ENCODE measurements at places on chromosomes 5 and 9.

- DNase-seq: no peak
Observed at GRCh38 chr5:140633021-140633471, at the start of gene CD14. TSS of gene CD14 (minus strand) at chr5:140633175. CDS start at chr5:140633071, 104 bp downstream.

GRCh38 chr5:148267962-148268361 is 632 bp upstream of the SPINK13 start:
- no peak for DNase-seq

GRCh38 chr5:88787856-88788255 is 95.1 kb downstream of the MEF2C start:
- no peak for DNase-seq

- no peak for DNase-seq
Observed at GRCh38 chr5:176952531-176953193, 53.5 kb upstream of the HK3 start.

- no peak for DNase-seq
Observed at GRCh38 chr9:108257382-108257781, 598.4 kb downstream of the ACTL7B start.

GRCh38 chr9:130327070-130327780 is 61.7 kb downstream of the HMCN2 start:
- no peak for DNase-seq

DNA sequence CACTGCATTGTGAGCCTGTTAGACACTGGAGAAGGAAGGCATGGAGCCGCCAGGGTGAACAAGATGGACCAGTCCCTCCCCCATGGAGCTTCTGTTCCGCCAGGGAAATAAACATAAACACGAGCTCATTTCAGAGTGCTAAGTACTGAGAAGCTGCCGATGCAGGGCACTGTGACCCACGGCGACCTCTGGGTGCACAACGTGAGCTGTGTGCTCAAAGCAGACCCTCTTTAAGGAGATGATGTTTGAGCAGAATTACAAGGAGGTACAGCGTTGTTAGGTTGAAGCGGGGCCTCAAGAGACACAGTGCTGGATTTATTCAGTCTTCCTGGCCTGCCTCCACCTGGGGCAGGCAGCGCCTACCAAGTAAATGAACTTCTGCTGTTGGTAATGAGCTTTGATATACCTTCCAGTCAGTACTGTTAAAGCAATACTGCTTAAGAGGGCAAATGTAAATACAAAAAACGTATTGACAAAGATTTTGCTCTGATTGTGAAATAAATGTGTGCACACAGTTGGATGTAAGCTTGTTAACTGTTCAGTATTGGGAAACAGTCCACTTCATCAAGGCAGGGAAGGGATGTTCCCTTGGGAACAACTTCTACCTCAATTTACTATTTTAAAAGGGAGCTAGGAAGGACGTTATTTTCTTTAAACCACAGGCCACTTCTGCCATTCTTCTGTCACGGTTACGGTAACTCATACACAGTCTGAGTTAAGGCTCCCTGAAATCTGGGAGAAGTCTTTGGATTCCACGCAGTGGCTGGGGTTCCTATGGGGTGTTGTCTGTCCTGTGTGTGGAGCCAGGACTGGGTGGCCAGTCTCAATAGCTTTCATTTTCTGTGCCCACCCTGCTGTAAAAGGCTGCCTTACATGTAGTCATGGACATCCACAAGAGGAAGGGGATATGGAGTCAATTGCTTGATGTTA is 48.9 kb upstream of the DMRT1 start:
- no peak for DNase-seq

DNA sequence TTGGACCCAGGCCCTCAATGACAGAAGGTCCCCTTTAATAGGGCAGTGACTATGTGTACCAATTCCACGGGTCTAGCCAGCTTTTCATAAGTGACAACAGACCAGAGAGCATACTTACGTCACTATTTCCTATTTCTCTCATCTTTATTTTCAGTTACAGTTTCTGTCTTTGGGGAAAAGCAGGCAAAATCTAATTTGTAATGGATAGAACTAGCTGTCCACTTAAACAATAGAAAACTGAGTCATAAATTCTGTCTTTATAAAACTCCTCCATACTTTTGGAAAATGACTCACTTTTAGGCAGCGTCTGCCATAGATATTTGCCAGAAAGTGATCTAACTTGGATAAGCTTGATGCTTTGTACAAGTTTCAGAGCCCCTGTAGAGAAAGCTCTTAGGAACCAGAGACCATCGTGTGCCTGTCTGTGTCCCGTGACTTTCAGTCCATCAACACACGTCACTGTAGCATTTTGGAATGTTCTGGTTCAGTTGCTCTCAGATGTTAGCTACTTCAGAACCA is 101.9 kb downstream of the F2RL2 start:
- DNase-seq: no peak

DNA sequence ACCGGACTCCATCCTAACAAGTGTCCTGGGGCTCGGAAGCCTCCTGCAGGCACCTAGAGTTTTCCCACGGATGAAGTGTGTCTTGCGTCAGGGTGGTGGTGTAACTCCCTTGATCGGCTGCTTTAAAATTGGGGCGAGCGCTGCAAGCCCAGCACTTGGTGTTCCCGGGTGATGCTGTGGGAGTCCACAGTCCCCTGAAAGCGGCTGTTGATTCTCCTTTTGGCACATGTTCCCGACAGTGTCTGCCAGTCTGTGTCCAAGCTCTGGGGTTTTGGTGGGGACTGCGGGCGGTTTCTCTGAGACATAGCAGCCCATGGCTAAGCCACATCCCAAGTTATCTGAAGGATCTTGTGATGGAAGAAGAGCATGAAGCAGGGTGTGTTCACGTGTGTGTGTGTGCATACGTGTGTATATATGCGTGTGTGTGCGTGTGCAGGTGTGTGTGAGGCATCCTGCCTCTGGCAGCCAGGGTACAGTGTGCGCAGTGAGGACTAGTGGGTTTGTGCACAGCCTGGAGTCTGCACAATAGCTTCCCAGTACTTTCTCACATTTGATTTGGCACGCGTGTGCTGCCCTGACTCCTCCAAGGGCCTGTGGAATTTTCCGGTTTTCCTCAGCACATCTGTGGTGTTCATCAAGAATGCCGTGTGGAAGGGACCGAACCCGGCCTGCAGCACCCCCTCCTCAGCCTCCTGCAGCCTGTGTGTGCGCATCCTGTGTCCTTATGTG is 16.9 kb downstream of the SLC25A48 start:
- no peak for DNase-seq

DNA sequence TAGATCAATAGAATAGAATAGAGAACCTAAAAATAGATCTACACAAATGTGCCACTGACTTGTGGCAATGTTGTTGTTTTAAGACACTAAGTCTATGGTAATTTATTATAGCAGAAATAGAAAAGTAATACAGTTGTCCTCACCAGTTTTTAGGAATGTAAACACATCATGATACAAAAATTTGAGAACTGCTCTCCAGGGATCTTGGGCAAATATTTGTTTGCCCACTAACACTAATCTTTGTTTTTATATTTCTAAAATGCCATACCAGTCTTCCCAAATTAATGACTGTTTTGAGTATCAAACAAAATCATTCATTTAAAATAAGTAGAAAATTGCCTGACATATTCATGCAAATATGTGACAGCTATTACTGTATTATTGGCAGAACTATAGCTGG is 297.6 kb downstream of the BRINP1 start:
- no peak for DNase-seq

- no peak for DNase-seq
Observed at GRCh38 chr5:118980017-118980416, 8.3 kb downstream of the DTWD2 start.

- no peak for DNase-seq
Observed at GRCh38 chr5:79689541-79690466, at the start of gene CMYA5. TSS of gene CMYA5 (plus strand) at chr5:79689836. CDS start at chr5:79689908, 72 bp downstream.

DNA sequence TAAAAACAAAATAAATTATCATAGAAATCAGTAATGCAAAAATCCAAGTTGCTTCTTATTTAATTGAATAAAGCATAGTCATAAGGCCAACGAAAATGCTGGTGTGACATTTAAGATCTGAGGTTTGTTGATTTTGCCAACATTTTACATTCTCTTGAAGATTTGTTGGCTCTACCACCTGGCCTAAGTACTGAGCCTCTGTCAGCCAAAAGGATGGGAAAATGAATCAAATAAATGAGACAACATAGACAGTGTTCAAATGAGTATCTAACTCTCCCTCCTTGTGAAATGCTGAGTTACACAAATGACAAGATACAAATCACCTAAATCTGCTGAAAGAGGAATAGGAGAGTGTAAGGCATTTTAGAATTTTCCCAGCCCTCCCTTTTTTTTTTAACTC is 575.0 kb downstream of the CDH12 start:
- no peak for DNase-seq

DNA sequence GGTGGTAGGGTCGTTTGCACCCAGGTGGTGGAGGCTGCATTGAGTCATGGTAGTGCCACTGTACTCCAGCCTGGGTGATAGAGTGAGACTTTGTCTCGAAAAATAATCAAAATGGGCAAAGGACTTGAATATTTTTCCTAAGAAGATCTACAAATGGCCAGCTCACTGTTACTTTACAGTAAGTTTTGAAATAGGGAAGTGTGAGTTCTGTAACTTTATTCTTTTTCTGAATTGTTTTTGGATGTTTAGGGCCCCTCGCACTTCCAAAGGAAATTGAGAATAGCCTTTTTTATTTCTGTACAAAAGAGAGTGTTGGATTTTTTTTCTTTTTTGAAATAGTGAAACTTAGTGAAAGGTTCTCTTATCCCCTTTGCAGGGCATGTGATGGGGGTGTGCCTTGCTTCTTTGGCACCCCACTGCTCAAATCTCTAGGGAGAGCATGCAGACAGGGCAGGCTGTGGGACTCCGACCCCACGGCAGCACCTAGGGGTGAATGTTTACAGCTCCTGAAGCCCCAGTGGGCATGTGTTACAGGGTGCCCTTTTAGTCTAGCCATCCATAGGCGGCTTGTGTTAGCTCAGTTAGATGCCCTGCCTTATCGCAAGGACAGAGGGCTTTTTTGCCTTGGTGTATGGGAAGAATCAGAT is 33.3 kb downstream of the GPBP1 start:
- DNase-seq: no peak

- DNase-seq: peak; percentile 27
Observed at GRCh38 chr9:38621434-38622287, 1.3 kb upstream of the ANKRD18A start.

DNA sequence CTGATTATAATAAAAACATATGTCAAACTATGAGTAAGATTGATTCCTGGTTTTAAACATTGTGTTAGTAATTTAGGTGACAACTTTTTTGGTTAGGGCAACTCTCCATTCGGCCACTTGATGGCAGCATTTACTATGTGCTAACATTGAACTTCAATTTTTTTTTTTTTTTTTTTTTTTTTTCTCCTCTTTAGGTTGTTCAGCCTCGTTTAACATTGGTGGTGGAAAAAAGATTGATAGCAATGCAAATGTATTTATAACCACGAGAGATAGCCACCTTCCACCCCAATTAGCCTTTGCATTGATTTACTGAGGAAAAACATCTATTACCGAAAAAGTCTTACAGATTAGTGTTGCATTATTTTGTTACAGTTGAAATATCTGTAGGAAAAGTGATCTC is 159.1 kb downstream of the CSNK1G3 start:
- DNase-seq: no peak

GRCh38 chr9:7238247-7238637 is 480.5 kb downstream of the KDM4C start:
- no peak for DNase-seq

DNA sequence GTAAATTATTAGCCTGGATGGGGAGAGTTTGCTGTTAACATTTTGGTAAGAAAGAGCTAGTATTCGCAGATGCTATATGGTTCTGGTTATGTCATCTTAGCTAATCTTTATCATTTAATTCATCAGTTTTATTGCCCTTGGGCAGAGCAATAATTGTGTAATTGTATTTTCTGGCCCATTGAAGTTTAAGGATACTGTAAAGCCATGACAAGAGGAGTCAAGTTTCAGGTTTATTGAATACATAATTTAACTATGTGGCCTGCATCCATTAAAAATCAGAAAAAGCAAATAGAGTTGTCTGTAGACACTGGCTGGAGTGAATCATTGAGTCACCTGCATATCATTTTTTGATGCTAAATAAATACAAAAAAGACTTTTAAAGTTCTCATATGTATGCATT is 255.8 kb downstream of the PRELID2 start:
- DNase-seq: no peak

- DNase-seq: no peak
Observed at GRCh38 chr5:72788866-72789505, 27.5 kb upstream of the TNPO1 start.

DNA sequence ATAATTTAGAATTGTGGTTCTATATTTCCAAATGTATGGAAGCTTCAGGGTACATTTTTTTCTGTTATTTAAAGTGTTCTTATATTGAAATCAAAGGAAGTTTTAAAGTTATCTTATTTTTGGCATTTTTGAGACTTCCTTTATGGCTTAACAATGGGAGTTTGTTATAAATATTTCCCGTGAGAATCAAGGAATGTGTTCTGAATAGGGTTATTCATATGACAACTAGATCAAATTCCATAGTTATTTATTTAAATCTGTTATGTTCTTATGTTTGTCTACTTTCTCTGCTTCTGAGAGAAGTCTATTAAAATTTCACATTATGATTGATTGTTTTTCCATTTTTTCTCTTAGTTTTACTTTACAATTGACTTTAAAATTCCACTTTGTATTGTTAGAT is 135.1 kb downstream of the ADAMTS16 start:
- DNase-seq: no peak

- no peak for DNase-seq
Observed at GRCh38 chr9:101579711-101580545, 14.8 kb downstream of the PPP3R2 start.

DNA sequence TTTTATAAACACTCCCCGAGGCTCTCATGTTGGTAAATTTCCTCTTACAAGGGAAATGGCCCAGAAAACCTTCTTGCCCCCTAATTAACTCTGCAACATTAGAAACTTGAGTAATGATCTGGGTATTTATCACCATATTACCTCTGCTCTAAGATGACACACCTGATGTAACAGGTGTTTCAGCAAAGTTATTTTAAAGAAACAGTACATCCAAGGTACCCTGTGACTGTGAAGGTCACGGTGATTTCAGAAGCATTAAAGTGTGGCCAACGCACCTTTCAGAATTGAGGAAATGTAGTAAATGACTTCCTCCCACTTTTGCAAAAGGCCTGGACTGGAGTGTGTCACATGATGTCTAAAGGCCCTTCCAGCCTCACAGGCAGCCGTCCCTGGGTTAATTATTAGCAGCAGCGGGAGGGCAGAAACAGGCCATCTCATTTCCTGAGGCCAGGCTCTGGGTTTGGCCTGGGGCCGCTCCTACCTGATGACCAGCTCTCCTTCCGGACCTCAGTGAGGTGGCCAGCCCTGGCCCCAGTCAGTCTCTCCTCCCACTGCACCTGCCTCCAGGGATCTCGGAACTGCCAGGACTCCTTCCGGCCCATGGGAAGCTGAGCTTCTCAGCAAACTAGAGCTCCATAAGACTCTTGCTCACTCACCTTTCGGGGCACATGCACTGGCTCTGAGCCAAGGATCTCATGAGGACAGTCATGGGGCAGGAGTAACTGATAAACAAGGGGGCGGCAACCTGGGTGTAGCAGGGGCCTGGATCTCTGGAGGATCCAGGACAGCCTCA is 20.7 kb downstream of the PTPN3 start:
- DNase-seq: no peak
